ENCODE measurements at places on chromosomes 3 and 15.

- DNase-seq: no peak
These were observed 181.4 kb upstream of the UBE2E1 start for GRCh38 chr3:23624305-23624704.

- DNase-seq: no peak
These were observed 231.0 kb upstream of the RASGRP1 start for GRCh38 chr15:38795471-38796245.

GRCh38 chr15:48703544-48703943 lies 58.0 kb upstream of the FBN1 start:
- no peak for DNase-seq

- no peak for DNase-seq
These were observed 1.5 kb upstream of the CPLX3 start for GRCh38 chr15:74824976-74825375.

- DNase-seq: no peak
These were observed 77.6 kb upstream of the CHD2 start for GRCh38 chr15:92822216-92823144.

DNA sequence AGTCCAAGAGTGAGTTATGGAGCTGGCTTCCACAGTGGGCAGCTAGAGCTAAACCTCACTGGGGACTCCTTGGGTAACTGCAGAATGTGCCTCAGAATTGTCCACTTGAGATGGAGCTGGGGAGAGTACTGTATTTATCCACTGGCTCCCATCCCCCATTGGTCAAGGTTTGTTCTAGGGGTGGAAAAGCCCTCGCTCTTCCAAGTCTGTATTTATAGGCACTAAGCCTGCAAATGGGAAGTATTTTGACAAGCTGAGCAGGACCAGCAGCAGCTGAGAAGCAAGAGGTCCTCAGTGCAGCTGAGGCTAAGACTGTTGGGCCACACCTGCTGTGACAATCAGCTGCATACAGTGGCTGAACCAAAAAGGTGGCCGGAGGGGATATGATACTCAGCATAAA lies 5.8 kb downstream of the USP13 start:
- DNase-seq: no peak

DNA sequence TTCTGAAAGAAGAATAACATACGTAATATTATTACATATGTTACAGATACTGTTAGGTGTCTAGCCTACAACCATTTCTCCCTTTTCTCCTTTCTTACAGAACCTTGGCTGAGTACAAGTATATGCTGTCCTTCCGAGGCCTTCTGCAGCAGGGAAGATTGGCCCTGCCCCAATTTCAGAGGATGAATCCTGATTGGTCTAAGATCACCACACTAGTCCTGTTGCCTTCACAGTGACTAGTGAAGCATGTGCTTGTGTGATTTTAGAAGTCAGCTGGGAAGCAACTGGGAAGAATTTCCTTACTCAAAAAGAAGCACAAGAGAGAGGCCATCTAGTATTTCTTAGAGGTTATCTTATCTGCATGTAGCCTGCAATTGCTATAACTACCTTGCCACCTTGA lies 30.6 kb upstream of the MECOM start:
- no peak for DNase-seq

DNA sequence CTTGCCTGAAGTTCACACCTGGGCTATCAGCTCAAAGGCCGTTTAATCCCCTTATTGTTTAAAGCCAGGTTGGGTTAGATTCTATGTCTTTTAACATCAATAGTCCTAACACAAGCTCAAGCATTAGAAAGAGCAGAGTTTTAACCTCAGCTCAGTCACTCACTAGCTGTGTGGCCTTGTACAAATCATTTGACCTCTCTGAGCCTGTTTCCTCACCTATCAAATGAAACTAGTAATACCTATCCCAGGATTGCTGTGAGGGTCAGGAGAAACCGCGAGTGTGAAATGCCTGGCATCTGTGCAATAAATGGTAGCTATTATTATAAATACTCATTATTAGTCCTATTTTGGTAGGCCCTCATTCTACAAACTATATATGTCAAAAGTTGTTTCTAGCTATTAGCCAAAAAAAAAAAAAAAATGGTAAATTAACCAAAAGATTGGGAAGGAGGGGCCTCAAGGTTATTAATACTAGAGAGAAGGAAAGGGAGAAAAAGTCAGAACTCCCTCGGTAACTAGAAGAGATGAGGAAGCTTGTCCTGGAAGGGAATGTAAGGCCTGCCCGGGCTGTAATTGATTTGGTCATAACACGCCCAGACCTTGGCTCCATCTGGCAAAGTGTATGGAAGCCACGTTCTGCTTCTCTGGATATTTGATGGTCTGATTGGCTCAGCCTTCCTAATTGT lies 510.5 kb upstream of the PROK2 start:
- DNase-seq: no peak

GRCh38 chr3:14174483-14174882 lies 3.9 kb downstream of the XPC start:
- no peak for DNase-seq

- DNase-seq: no peak
These were observed 11.8 kb downstream of the CYFIP1 start for GRCh38 chr15:22968366-22968765.

DNA sequence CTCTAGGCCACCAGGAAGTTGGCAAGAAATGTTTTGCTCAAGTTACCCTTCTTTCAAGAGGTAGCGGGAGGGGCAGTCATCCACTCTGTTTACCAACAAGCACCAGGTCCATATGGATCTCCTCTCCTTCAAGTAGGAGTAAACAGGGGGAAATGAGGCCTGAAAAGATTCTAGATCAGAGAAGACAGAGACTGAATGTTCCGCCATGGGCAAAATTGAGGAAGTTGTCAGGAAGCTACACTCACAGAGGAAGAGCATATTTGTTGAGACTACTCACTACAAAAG lies 81.6 kb downstream of the KLF15 start:
- no peak for DNase-seq

DNA sequence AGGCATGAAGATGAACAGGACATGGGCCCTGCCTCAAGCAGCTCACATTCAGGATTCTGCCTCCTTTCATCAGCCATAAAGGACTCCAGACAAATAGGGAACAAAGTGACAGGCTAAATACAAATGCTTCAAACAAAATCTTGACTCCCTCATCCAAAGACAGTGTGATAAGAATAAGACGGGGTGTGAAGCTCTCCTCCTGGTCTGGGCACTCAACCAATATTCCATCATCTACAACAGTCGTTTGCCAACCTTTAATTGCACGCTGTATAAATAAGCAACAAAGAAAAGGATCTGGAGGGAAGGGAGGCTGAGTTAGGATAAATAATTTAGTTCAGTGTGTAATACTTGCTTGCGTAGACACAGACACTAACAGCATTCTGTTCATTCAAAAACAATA lies 5.4 kb downstream of the CCDC54 start:
- DNase-seq: no peak

- no peak for DNase-seq
These were observed 32.2 kb upstream of the SNRK start for GRCh38 chr3:43254125-43254524.

- no peak for DNase-seq
These were observed 83.6 kb upstream of the ALDH1L1 start for GRCh38 chr3:126263971-126264370.

DNA sequence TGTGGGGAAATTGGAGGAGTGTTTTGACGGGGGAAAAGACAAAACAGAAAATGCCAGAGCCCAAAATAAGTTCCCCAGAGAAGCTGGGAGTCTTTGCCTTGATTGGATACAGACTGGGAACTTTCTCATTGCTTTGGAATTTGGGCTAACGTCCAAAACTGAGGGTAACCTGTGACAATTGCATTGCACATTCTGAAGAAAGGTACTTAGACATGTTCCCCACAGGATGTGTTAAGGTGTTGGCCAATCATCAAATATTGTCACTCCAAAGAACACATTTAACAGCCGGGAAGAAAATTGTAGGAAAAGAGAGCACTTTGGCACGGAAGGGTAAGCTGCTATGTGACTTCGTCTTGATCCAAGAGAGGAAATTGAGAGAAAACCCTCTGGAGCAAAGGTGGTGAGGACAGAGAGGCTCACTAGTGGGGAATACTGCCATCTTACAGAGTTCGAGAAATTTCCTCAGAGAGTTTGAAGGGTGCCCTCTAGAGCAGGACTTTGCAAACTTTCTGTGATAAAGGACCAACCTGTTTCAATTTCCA lies 619.5 kb upstream of the TBL1XR1 start:
- no peak for DNase-seq

DNA sequence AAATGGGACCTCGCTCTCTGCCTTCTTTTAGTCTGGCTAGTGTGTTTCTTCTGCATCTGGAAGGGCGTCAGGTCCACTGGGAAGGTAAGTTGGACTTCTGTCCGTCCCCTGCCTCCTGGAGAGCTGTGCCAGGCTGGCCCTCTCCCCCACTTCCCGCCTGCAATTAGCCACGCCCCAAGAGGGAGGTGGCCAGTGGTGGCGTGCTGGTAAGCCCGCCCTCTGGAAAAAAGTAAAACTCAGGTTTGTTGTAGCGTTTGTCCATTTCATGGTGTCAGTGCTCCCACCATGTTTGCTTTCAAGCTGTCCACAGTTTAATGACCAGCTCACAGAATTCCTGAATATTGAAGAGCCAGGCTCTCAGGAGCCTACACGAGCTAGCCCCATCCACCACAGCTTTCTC lies 55.6 kb downstream of the SLC6A6 start:
- DNase-seq: no peak

DNA sequence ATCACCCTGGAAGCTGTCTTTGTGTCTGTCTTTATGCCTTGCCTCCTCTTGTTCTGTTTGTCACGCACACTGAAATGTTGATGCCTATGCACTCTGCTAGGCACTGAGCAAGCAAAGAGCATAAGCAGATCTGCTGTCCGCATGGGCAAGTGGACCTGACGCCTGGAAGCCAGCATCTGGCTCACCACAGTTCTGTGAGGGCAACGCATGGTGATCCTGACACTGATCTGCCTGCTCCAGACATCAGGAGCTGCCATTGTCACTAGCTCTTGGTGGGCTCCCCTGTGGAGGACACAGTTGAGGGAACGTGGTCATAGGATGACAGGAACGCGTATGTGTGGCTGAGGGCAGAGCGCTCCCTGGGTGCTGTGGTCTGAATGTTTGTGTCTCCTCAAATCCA lies 234.6 kb downstream of the ADAMTS17 start:
- DNase-seq: no peak

GRCh38 chr3:57110798-57111197 lies 50.3 kb downstream of the SPATA12 start:
- DNase-seq: no peak

DNA sequence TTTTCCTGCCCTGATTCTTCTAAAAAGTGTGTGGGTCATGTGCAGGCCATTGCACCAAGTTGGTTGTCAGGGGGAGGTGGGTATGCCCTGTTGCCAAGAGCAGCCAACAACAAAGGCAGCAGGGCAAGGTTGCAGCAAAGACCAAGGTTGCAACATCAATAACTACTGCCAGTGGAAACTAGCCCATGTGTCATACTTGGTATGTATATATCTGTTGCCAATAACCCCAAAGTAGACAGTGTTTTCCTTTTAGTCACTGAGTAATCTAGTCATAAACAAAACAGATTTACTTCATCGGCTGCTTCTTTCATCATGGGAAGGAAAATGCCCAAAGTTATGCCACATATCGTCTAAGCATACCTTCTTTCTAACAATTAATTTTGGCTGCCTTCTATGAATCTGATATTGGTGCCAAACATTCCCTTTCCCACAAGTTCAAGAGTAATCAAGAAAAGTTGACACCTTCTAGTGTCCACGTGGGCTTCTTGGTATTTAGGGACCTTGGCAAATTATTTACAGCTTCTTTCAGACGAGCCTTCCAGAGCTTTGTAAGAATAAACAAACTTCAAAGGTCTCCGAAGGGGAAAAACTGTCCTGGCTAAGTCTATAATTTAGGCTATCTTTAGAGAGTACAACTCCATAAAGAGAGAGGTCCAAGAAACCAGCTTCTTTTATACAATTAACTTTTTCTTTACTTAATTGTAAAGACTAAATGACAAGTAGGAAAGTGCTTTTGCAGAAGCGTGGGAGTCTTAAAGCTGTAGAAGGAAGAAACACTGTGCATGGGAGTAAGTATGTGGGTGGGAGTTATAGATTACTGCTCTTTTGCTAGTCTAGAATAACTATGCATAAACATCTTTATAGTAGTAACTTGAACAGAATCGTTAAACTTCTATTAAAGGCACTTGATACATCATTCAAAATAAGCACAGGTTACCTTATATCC lies 10.0 kb upstream of the MBNL1 start:
- no peak for DNase-seq

- DNase-seq: no peak
These were observed 335.6 kb downstream of the FOXP1 start for GRCh38 chr3:71247958-71248335.

- DNase-seq: no peak
These were observed 19.2 kb downstream of the FYCO1 start for GRCh38 chr3:45976191-45977091.

DNA sequence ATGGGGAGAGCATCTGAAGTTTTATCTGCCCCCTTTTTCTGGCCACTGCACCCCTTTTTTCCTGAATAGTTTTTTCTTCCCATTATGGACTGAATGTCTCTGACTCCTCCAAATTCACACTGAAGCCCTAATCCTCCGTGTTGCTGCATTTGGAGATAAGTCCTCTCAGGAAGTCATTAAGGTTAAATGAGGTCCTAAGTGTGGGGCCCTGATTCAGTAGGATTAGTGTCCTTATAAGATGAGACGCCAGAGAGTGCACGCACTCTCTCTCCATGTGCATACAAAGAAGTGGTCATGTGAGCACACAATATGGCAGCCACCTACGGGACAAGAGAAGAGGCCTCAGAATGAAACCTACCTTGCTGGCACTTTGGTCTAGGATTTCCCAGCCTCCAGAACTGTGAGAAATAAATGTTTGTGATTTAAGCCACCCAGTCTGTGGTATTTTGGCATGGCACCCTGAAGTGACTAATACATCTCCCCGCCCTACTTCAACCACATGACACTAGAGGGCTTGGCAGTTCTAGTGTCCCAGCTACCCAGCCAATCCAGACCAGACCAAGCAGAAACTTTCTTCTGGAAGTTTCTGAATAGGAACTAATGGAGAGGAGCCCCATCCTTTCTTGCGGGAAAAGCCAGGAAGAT lies 191.3 kb downstream of the PDE8A start:
- no peak for DNase-seq

- no peak for DNase-seq
These were observed 29.6 kb downstream of the KIF7 start for GRCh38 chr15:89625716-89626115.

DNA sequence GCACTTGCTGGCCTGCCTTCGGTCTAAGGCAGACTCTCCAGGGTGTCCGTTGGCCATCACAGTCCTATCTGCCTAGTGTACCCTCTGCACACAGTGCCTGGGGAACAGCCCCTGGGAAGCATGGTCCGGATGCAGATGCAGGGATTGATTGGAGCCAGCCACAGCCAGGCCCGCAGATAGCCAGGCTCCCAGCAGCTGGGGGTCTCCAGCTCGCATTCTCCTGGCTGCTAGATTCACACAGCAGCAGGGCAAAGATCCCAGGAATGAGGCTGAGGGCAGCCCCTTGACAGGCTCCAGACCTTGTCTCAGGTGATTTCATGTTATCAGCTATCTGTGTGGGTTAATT lies 41.4 kb downstream of the IRAK2 start:
- DNase-seq: no peak

GRCh38 chr15:63595065-63595464 lies 2.1 kb upstream of the FBXL22 start:
- DNase-seq: no peak

All from NCI-H1436 (cell line).